Activated naive CD4-positive, alpha-beta T cell (primary cell): ENCODE measurements at places on chromosomes 11 and 22.

DNA sequence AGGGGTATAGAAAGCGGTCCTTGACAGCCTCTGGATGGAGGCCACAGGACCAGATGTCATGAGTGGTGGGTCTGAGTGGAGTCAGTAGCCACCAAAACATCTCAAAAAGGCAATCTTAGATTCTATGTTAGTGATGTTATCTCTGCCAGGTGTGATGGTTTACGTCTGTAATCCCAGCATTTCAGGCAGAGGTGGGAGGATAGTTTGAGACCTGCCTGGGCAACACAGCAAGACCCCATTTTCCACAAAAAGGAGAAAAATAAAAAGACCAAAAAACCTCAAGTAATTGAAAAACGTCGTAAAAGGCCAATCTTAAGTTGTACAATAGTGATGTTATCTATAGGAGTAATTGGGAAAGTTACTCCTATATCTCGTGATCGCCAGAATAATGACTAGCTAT lies 3.7 kb upstream of the MTCH2 start:
- no peak for DNase-seq

DNA sequence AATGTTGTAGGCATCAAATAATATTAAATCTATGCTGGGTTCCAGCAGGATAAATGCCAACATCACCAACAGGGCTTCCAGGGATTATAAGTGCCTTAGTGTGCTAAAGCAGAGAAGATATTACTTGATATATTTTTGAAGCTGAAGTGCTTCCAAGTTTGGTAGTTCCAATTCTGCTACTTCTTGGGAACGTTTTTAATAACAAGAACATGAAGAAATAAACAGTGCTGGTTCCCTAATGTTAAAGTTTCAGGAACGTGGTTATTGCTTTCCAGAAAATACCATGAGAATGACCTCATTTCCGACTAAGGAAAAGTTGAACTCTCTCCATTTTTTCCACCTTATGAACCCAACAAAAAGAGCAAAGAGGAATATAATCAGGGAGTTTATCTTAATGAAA lies 4.6 kb upstream of the RNF185 start:
- no peak for DNase-seq

- DNase-seq, result no peak
These were observed 58.8 kb downstream of the GGTLC2 start for GRCh38 chr22:22703203-22703570.

GRCh38 chr11:115439969-115440540 lies 64.2 kb downstream of the CADM1 start:
- no peak for DNase-seq

DNA sequence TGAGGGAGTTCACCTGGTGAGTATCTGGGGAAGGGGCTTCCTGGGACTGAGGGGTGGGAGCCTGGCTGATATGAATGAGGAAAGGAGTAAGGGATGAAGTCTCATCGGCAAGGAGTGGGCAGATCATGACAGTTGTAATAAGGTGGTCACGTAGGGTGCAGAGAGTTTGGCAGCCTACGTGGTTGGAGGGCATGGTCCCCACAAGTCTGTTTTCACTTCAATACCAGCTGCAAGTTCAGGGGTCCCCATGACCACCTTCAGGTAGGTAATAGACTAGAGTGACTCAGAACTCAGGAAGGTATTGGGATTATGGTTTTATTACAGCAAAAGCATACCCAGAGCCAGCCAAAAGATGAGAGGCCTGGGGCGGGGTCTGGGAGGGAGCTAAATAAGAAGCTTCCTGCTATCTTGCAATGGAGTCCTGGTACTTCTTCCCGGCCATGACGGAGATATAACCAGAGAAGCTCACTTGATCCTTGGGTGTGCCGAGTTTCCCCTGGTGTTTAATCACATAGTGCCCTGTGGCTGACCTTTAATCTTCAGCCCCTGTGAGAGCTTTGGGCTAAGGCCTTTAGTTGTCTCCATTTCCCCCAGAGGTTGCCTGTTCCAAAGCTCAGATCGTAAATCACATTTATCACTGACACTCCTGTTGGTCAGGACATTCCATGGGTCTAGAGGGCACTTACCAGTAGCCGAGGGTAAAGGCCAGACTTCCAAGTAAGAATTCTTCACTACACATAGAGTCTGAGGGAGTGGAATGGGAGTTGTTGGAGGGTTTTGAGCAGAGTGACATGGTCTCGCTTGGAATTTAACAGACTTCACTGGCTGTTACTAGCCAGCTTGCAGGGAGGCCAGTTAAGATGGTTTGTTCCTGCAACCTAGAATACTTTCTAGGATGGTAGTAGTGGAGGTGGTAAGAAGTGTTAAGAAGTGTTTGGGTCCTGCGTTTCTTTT lies 9.1 kb downstream of the SLC3A2 start:
- DNase-seq, result no peak

GRCh38 chr11:74208507-74208906 lies 37.4 kb downstream of the PPME1 start:
- DNase-seq, result no peak

DNA sequence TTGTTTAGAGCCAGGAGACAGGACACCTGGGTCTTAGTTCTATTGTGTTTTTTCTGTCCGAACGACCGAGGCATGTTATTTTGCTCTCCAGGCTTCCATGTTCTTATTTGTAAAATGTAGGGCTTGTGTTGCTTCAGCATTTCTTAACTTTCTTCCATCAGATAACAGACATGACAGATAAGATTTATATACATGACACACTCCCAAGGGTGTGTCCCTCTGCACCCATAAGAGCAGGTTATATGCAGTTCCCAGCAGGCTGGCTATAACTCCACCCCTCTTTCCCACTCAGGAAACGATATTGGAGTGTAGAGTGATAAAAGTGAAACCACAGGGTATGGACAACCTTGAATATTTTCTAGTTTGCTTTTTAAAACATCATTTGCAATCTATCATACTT lies 65.8 kb downstream of the APIP start:
- DNase-seq, result no peak

- DNase-seq, result no peak
These were observed 17.7 kb downstream of the MOGAT2 start for GRCh38 chr11:75735181-75735845.

DNA sequence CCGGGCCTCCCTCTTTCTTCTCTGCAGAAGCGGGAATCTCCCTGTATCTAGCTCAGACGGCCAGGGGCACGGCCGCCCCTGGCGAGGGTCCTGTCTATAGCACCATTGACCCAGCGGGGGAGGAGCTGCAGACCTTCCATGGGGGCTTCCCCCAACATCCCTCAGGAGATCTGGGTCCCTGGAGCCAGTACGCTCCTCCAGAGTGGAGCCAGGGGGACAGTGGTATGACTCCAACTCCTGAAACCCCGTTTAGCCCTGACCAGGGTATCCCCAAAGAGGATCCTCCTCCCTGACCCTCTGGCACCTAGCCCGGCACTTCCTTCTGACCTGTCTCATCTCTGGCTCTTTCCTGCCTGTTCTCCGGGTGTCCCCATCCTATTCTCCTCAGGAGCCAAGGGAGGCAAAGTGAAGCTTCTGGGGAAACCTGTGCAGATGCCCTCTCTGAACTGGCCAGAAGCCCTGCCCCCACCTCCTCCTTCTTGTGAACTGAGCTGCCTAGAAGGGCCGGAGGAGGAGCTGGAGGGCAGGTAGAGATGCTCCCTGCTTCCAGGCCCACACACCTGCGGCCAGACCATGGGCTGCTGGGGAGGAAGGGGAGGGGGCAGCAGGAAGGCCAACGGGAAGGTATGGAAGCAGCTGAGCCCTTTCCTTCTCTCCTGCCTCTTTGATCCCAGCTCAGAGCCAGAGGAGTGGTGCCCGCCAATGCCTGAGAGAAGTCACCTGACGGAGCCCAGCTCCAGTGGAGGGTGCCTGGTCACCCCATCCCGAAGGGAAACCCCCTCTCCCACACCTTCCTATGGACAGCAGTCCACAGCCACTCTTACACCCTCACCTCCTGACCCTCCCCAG lies 12.9 kb downstream of the ROBO3 start:
- no peak for DNase-seq
